Activated CD4-positive, alpha-beta memory T cell treated with anti-CD3 and anti-CD28 coated beads, Interleukin-2, amount 10 ng/mL, durations not matched to agents 7 days and 5 days (primary cell): ENCODE measurements at places on chromosomes 6 and 20. TPM values are rescaled to one million over a fixed set of nuclear protein-coding genes. Genes with fewer than 3 reads are reported as not detected.
A peak's percentile ranks its signal among the peaks of the same experiment; 100 is the strongest.

DNA sequence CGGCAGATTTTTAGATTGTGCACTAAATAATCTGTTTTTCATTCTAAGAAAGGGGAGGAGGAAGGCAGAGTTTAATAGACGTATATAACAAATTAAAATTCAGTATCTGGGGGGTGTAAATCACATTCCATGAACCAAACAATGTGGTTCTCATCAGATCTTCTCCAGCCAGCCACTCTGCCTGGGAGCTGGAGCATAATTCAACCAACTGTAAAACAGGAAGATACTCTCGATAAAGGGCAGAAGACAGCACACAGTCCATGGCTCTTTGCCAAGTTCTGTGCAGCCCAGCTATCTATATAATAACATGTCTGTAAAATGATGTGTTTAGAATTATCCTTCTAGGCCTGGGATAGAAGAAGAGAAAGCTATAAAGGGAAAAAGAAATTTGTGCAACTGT, 289.9 kb upstream of the ZFP64 start:
- DNase-seq: no peak

DNA sequence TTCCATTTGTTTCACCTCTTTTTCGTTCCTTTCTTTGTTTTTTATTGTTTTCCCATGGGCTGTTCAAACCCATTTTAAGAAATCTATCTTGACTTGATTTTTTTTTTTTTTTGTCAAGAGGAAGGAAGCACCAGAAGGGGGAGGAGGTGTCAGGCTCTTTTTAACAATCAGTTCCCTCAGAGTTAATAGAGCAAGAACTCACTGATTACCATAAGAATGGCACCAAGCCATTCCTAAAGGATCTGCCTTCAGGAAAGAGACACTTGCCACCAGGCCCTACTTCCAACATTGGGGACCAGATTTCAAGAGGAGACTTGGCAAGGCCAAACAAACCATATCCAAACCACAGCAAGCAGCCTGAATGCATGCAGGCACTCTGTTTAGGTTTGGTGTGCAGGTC, 168.0 kb downstream of the OTOR start:
- DNase-seq: no peak

DNA sequence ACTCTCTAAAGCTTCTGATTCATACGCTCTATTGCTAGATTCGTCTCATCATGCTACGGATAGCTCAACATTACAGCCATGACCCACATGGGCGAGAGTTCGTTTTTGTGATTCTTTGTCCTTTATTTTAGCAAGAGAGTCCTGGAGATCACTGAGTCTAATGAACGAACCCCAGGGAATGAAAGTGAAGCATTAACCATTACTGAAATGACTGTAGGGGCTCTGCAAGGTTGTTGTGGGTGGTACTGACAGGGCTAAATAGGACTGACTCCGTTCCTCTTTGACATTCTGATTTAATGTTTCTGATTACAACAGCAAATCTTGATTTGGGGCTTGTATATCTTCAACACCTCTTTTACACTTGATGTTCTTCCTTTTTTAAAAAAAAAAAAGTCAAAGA, 13.7 kb upstream of the RTF2 start:
- DNase-seq: peak; percentile 28

- no peak for DNase-seq
Observed at GRCh38 chr6:21613809-21614208, 20.3 kb downstream of the SOX4 start.

- DNase-seq: no peak
Observed at GRCh38 chr6:38637756-38638155, 2.0 kb downstream of the BTBD9 start.

The C20orf204 gene
- 7.2 TPM for total RNA-seq

The CASS4 gene
- 13.2 TPM for total RNA-seq

The SH3BGRL2 gene
- 0.20 TPM for total RNA-seq

The PTPRT gene
- not detected for total RNA-seq

The TMEM244 gene
- not detected for total RNA-seq

DNA sequence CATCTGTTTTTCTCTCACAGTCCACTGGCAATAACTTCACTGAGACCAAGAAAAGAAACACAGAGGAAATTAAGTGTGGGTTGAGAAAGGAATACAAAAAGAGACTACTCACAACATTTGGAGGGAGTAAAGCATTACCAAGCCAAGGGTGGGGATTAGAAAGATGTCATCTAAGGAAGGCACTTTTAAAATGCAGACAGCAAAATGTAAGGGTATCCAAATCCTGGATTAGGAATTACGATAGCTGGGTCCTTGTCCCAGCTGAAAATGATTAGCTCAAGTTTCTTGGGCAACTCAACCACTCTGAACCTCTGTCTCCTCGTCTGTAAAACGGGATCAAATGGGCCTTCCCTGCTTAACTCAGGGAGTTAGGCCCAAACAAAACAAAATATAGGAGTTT, 2.2 kb downstream of the LEMD2 start:
- no peak for DNase-seq

- peak; percentile 86 for DNase-seq
Observed at GRCh38 chr6:27814665-27815424, 97.4 kb downstream of the OR2B2 start.

GRCh38 chr6:119346936-119347335, 2.6 kb downstream of the MAN1A1 start:
- no peak for DNase-seq

The C20orf202 gene
- not detected for total RNA-seq

GRCh38 chr6:786946-787763, 94.2 kb upstream of the EXOC2 start:
- no peak for DNase-seq
